Right ventricle myocardium inferior (tissue), 1 donor: ENCODE measurements at places on chromosomes 12 and 14. TPM values are rescaled to one million over a fixed set of nuclear protein-coding genes. Genes with fewer than 3 reads are reported as not detected.

DNA sequence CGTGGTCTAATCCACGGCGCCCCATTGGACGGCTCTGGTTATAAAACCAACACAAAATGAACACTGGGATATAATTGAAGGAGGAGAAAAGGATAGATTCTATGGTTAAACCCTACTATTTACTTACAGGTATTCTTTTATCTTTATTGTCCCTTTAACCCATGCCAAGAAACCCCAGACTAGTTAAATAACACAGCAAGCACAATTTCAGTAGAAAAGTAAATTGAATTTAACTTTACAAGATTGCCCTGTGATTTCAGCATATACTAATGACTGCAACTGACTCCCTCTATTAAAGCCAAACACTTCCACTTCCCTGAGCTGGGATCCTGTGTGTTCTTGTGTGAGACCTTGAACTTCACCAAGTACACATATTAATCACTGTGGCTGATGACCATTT is 45.3 kb downstream of the BCL11B start:
- DNase-seq = no peak

GRCh38 chr12:95630496-95630895 is 79.2 kb upstream of the USP44 start:
- no peak for DNase-seq

DNA sequence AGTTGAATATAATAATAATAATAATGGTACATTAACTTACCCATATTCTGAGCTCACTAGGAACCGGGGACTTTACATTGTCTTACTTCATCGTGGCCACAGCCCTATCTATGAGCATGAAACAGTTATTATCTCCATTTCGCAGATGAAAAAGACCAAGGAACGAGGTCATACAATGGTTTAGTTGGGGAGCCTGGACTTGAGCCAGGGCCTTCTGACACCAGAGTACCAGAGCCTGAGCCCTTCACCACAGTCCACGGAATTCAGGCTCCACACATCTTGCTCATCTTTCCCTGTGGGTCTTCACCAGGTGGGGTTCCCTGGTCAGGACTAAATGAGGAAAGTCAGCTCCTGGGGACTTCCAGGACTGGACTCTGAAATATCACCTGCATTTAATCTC is 31.3 kb upstream of the CMKLR1 start:
- DNase-seq = no peak

DNA sequence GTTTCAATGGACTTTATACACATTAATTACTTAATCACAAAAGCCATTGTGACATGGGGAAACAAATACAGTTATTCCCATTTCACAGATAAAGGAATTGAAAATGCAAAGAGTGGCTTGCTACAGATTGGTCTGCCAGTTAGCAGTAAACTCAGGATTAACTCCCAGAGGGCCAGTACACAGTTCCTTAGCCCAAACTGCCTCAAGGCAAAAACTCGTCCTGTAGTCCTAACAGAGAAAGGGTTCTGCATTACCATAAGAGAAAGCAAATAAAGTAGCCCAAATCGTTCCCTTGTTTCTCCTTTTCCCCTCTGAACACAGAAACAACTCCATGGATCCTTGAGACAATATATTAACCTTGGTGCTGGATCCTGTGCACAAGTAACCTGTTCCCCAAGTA is 274.4 kb downstream of the LRIG3 start:
- no peak for DNase-seq

The GLIPR1L1 gene
- not detected for total RNA-seq
